ENCODE measurements at places on chromosomes 1 and 21.

DNA sequence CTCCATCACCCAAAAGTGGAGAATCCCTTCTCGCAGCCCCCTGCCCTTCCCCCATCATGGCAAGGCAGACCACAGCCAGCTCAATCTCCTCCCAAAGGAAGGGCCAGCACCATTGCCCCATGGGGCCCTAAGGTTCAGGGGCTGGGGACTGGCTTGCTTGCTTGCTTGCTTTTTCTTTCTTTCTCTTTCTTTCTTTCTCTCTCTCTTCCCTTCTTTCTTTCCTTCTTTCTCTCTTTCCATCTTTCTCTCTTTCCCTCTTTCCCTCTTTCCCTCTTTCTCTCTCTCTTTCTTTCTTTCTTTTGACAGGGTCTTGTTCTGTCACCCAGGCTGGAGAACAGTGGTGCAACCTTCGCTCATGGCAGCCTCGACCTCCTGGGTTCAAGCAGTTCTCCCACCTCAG lies 38.1 kb upstream of the CAMK1G start:
- no peak for DNase-seq

GRCh38 chr1:191582169-191582568 lies 576.1 kb upstream of the RGS18 start:
- DNase-seq = no peak

GRCh38 chr1:116679091-116679827 lies 11.7 kb upstream of the IGSF3 start:
- DNase-seq = no peak

DNA sequence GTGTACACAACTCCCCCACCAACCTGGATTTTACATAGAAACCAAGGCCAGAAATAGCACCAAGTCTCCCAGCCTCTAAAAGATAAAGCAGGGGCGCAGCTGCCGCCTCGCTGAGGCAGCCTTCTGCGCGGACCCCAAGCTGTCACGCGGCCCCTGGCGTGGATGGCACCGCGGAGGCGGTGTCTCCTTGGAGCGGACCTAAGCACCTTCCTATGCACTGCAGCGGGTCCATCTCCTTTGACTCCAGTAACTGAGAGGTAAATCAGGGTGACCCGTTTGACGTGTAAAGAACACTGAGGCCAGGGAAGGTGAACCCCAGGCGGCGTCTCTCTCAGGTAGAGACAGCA lies 17.0 kb downstream of the ZNF697 start:
- no peak for DNase-seq

DNA sequence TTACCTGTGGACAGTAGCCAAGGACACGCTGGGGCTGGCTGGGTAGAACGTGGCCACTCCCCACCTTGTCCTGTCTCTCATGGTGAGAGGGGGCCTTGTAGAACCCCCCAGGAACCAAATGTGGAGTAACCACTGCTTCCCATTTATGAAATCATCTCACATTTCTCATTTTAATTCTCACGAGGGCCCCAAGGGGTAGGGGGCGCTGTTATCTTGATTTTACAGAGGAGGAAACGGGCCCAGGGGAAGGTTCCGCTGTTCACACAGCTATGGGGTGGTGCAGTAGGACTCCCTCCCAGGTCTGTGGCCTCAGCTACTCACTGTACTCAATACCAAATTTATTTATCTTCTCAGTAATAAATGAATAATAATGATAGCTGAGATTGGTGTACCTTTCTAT lies 5.5 kb downstream of the SMPDL3B start:
- peak; percentile 61 for DNase-seq

- peak; percentile 99 for DNase-seq
Measured at GRCh38 chr1:23196627-23197328, 20.5 kb downstream of the HTR1D start.

DNA sequence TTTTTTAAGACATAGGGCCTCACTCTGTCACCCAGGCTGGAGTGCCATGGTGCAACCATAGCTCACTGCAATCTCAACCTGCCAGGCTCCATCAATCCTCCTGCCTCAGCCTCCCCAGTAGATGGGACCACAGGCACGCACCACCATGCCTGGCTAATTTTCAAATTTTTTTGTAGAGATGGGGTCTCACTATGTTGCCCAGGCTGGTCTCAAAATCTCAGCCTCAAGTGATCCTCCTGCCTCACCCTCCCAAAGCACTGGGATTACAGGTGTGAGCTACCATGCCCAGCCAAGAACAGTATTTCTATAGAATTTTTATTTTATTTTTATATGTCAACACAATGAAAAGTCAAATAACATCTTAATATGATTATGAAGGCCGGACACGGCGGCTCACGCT lies 10.9 kb downstream of the GNB1 start:
- DNase-seq = no peak

DNA sequence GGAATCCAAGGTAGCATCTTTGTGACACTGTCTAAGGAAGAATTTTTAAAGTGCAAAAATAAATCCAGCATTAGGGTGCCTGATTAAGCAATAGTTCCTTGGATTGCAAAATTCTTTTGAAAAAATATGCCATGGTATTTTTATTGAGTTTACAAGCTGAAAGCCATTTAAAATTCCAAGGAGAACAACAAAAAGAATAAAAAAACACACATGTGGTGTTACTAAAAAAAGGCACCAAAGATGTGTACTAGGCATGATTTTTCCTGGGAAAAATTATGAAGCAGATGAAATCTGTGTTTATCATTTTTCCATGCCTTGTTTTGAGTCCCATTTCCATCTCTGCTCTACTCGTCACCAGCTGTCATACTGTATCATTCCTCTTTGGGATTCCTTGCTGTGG lies 157.0 kb upstream of the ZNHIT6 start:
- no peak for DNase-seq

DNA sequence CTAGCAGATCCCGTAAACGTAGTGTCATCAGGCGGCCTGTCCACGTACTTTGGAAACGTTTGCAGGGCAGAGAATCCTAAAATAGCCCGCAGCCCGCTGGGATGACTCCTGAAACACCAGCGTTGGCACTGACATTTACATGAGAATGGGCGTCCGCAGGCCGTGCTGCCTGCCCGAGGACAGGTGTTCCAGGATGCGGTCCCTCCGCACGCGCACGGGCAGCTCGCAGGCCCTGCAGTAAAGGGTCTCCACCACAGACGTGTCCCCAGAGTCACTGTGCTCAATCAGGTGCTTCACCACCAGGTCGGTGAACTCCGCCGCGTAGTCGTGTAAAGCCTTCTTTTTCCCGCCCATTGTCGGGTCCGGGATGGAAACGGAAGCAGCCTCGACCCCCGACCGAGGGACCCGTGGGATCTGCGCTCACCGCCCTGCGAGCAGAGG lies 5.8 kb upstream of the CCDC27 start:
- DNase-seq = no peak

- DNase-seq = no peak
Measured at GRCh38 chr1:160839746-160840145, 22.9 kb downstream of the CD244 start.

- DNase-seq = no peak
Measured at GRCh38 chr1:86466109-86466844, 2.5 kb upstream of the CLCA1 start.

DNA sequence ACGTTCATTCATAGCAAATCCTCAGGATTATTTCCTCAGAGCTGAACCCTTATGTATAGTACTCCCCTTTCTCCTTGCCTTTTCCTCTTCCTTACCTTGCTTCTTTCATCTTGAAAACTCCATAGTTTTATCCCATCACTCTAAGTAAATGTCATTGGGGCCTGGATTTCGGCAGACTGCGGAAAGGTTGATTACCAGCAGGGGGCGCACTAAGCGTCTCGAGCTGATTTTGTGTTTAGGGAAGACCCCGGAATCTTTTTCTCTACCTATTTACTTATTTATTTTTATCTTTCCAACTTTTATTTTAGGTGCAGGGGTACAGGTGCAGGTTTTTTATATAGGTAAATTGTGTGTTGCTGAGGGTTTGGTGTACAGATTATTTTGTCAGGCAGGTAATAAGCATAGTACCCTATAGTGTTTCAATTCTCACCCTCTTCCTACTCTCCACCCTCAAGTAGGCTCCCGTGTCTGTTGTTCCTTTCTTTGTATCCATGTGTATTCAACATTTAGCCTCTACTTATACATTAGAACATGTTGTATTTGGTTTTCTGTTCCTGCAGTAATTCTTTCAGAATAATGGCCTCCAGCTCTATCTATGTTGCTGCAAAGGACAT lies 11.4 kb upstream of the MTARC1 start:
- DNase-seq = peak; percentile 46

- no peak for DNase-seq
Measured at GRCh38 chr1:226512076-226512728, 36.4 kb upstream of the STUM start.

- DNase-seq = no peak
Measured at GRCh38 chr1:44696789-44697345, 22.4 kb downstream of the ARMH1 start.

DNA sequence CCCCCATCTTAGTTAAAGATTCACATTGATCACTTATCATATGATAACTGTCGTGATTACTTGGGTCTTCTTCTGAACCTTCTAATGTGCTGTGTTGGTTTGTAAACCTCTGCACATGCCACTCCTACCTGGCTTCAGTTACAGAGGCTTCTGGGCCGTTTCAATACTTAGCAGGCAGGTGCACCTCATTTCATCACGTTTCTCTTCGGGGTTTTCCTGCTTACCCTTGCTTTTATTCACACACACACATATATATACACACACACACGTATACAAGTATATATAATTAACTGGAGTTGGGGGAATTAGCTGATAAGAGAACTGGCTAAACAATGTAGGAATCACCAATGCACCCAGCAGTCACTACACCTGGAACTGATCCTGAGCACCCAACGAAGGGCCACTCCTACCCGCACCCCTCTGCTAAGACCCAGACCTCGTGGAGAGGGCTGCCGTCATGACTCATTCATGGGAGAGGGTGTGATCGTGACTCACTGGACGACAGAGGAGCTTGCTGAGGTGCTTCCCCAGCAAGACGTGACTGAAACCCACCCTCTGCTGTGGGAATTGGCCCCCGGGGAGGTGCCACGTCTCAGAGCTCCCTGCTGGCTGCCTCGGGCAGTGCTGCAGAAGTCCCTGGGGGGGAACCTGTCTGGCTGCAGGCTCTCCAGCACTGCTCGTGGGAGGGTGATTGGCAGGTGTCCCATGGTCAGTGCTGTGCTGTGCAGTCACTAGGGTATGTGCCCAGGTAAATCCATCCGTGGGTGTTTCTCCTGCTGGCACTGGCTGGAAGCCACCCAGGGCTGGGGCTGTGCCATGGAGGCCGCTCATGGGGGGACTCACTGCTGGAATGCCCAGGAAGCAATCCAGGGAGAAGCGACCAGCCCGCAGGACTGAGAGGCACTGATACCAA lies 166.6 kb downstream of the DYRK1A start:
- DNase-seq = peak; percentile 68

DNA sequence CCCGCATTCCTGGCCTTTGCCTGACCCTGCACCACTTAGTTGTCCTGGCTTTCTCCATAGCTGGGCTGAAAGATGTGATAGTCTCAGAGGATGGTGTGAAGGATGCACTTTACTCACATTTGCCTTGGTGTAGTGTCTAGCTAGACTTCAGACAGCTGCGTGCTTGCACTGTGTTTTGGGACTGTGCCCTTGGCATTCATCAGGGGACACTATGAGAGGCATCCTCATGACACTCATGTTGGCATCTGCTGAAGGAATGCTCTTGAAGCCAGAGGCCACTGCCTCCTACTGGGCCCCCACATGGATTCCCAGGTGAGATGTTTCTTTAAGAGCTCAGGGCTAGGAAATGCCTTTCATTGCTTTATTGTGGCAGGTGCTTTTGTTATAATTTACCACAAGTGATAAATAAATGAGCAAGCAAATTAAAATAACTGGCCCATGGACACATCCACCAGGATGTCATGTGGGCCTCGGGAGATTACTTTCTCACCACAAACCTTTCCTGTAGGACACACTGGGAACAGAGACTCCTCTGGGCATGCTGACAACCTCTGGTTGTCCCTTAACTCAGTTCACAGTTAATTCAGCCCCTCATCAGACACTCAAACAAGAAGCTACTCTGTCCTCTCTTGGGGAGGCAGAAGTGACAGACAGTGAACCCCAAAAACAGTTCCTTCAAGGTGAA lies 99.4 kb upstream of the SPATA6 start:
- DNase-seq = no peak

- peak; percentile 16 for DNase-seq
Measured at GRCh38 chr21:33552093-33552998, 9.5 kb downstream of the SON start.

- no peak for DNase-seq
Measured at GRCh38 chr1:114037631-114037890, 58.3 kb downstream of the OLFML3 start.

DNA sequence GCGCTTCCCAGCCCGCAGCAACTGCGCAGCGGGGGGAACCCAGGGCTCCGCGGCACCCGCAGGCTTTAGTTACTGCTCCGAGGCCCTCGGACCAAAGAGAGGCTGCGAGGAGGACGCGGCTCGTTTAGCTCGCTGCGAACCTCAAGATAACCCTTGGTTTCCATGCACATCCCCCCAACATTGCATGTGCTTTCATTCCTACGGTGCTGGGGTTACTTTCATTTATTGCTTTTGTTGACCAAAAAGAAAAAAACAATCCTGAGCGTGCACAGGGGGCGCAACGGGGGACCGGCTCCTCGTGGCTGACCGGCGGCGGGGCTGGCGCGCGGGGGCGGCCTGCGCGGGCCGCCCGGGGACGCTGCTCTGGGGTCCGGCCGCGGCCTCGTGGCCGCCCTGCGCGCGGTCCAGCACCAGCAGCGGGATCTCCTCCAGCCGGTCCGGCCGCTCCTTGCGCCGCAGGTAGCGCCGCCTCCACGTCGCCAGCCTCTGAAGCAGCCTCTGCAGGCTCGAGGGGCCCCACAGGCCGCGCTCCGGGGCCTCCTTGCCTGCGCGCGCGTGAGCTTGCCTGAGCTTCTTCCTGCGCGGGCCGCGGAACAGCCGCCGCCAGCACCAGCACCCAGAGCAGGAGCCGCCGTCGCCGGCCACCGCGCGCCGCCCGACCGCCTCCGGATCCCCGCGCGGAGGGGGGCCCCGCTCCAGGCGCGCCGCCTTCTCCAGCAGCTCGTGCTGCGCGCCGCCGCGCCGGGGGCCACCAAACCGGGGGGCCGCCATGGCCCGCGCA lies 77.4 kb downstream of the DESI2 start:
- peak; percentile 57 for DNase-seq

DNA sequence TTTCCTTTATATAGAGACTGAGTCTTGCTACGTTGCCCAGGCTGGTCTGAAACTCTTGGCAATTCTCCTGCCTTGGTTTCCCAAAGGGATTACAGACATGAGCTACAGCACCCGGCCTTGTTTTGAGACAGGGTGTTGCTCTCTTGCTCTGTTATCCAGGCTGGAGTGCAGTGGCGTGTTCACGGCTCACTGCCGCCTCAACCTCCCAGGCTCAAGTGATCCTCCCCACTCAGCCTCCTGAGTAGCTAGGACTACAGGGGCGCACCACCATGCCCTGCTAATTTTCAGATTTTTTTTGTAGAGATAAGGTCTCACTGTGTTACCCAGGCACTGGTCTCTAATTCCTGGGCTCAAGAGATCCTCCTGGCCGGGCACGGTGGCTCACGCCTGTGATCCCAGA lies 14.8 kb downstream of the LCK start:
- no peak for DNase-seq
